ENCODE measurements at places on chromosomes 6 and 20. TPM values are rescaled to one million over a fixed set of nuclear protein-coding genes. Genes with fewer than 3 reads are reported as not detected.

The MROH8 gene
- 0.35 TPM for total RNA-seq

DNA sequence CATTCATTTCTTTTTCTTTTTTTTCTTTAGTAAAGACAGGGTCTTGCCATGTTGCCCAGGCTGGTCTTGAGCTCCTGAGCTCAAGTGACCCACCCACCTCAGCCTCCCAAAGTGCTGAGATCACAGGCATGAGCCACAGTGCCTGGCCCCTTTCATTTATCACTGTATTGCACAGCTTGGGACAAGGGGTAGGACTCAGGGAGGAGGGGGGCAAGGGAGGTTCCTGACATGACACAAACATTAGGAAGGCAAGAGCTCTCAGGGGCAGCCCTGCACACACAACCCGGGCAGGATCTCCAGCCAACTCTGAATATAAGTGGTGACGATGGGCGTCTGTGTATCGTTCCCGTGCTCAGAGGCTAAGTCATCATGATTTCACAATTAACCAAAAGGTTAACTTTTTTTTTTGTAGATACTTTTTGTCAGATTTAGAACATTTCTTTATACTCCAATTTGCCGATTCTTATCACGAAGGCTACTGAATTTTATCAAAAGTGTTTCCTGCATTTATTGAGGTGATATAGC lies 19.9 kb downstream of the SLC2A4RG start:
- no peak for DNase-seq

GRCh38 chr6:166903027-166903426 lies 53.3 kb downstream of the RNASET2 start:
- no peak for DNase-seq

DNA sequence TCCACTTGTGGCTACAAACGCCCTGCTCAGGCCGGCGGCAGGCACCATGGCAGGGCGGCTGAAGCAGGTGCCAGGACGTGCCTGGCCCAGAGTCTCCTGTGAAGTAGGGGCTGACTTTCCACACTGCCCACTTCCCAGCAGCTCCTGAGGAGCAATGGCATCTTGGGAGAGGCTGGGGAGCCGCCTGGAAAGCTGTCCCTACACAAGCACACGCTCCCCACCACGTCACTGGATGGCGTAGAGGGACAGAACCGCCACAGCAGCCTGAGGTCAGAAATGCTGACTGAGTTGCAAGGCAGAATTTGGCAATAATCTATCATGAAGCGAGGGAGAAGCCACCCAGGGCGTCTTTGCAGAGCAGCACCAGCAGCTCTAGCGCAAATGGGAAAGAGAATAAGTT lies 86.3 kb downstream of the NINL start:
- DNase-seq, result no peak

GRCh38 chr6:145761584-145761983 lies 26.3 kb upstream of the EPM2A start:
- no peak for DNase-seq

- peak; percentile 38 for DNase-seq
Measured at GRCh38 chr20:36821964-36822437, 48.4 kb upstream of the DSN1 start.

The PTGIS gene
- total RNA-seq, result not detected

DNA sequence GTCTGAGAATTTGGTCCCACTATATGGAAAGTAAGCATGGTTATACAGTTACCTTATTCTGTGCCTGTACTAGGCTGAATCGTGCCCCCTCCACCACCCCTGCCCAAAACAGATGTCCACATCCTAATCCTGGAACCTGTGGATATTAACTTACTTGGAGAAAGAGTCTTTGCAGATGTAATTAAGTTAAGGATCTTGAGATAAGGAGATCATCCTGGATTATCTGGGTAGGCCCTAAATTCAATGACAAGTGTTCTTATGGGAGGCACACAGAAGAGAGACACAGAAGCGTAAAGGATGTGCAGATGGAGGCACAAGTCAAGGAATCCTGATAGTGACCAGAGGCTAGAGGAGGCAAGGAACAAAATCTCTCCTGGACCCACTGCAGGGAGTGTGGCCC lies 116.7 kb upstream of the MAN1A1 start:
- no peak for DNase-seq

The SOX4 gene
- 24.2 TPM for total RNA-seq

DNA sequence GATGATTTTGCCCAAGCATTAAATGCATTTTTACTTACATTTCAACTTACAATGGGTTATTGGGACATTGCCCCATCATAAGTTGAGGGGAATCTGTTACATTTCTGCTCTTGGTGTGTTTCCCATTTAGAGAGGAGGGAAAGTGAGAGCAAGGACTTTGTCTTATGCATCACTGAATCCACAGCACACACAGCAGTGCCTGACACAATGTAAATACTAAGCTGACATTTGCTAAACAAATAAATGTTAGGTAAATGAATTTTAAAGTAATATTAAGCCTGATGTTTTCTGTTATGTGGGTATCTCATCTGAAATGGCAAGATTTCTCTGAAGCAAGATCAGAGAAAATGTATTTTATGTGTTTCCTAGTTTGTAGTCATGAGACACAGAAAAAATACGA lies 143.6 kb upstream of the STXBP5 start:
- DNase-seq, result no peak

The C6orf15 gene
- total RNA-seq, result 0.68 TPM

Data from foreskin keratinocyte (primary cell).